Stimulated activated CD4-positive, alpha-beta T cell treated with anti-CD3 and anti-CD28 coated beads, Interleukin-1b, Interleukin-23, amount 100 ng/mL, for 24 hours (primary cell): ENCODE measurements at places on chromosomes 3 and 15.

DNA sequence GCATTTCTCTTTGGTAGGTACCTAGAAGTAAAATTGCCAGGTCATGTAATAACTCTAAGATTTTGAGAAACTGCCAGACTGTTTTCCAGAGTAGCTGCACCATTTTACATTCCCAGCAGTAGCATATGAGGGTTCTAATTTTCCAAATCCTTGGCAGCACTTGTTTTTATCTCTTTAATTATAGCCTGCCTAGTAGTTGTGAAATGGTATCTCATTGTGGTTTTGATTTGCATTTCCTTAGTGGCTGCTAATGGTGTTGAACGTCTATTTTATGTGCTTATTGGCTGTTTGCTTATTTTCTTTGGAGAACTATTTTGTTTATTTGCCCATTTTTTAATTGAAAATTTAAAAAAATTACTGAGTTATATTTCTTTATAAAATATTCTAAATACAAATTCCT is 117.9 kb downstream of the TCF12 start:
- no peak for DNase-seq

GRCh38 chr3:197533927-197534725 is 21.6 kb downstream of the BDH1 start:
- no peak for DNase-seq

DNA sequence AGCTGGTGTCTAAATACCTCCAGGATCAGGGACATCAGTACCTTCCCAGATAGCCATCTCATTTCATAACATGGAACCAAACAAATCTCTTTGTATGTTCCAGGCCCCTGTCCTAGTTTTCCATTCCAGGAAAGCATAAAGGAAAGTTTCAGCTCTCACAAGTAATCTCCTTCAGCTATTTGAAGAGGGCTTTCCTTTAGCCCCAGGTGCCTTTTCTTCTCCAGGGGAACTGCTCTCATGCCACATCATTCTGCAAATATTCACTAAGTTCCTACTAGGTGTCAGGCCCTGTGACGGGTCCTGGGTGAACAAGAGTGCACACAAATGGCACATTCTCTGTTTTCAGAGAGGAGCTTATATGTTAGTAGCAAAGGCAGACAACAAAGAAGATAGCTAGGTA is 136.1 kb downstream of the ADAMTS9 start:
- no peak for DNase-seq

DNA sequence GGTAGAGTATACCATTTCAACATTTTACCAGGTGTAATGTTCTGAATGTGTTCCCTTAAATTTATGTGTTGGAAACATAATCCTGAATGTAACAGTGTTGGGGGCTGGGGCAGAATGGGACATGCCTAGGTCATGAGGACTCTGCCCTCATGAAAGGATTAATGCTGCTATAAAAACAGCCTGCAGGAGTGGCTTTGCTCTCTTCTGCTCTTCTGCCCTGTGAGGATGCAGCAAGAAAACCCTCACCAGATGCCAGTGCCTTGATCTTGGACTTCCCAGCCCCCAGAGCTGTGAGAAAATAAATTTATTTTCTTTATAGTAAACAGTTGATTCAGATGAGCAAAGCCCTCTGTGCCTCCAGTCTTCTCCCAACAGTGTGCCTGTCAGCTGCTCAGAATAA is 326.0 kb upstream of the ONECUT1 start:
- no peak for DNase-seq

DNA sequence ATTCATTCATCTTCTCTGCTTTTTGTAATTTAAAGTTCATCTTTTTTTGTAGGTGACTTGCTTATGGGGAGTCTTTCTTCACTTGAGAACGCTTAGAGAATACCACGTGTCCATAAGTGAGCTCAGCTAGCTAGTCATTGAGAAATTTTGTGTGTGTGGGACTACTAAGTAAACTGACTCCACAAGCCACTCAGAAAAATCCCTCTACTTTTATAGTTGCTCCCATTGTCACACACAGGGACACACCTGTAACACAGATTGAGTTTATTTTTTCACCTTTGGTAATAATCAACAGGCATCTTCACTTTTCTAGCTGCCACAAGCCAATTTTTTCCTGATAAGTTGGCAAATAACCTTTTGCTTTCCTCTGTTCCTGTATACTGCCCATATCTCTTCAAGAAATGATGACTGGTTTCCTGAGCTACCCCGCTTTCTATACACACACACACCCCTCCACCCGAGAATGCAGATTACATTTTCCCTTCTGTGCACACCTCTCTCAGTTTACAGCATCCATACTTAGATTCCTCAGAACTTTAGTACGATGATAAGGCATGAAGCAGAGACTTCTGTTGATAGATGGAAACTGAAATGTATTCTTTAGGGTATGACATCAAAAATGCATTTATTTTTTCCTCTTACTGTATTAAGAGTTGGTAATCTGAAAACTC is 4.6 kb downstream of the TSC22D2 start:
- DNase-seq = no peak

DNA sequence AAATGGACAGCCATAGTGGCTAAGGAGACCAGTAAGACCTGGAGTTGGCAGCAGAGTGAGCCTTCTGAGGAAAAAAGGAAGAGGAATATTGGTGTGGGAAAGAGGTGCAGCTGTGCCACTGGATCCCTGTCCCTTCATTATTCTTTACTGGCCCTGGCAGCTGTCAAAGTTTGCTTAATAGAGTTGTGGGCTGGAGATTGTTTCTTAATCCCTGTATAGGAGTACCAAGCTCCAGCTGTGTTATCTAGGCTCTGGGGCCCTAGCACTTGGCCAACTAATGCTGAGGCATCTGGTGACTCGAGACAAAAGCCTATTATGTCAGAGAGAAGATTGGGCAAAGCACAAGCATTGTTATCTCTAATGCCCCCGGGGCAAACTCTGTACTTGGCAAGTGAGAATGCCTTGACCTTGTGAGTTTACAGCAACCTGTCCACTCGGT is 61.4 kb downstream of the ZNF609 start:
- DNase-seq = no peak

DNA sequence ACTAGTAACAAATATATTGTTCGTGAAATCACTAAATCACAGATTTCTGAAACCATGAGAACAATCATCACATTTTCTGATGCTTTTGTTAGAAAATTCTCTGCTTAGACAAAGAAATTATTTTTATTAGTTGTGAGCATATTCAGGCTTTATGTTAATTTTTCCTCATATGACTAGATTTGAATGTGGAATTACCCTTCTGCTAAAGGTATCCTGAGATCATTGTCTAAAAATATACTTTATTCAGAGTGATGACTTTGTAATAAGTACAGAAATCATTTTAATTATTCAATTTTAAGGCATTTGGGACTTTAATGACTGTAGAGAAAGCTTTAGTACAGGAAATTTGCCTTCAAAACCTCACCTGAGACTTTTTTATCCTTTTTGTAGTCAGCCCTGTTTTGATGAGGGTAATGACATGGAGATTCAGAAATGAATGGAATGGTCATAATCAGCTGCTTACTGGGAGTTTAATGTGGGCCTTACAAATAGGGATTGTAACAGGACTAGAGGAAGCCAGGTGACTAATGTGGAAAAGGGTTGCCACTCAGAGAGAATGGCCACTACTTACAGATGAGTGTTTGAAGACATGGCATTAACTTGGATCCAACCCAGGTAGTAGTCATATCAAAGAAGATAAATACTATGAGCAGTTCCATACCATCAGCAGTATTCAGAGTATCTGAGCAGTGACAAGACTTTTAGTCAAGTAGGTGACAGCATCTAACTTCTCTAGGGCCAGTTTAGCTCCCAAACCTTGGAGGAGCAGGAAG is 148.3 kb downstream of the MBNL1 start:
- DNase-seq = no peak
